A673 (cell line): ENCODE measurements at places on chromosomes 11 and 22. TPM values are rescaled to one million over a fixed set of nuclear protein-coding genes. Genes with fewer than 3 reads are reported as not detected.

- no peak for DNase-seq
- H3K4me1 ChIP-seq = no peaks in the 10 kb centered on the region
- H3K27ac ChIP-seq = no peak overlapping the region
- no peaks in the 10 kb centered on the region for H3K27me3 ChIP-seq
These were observed 85.8 kb downstream of the RELT start for GRCh38 chr11:73461964-73462363.

DNA sequence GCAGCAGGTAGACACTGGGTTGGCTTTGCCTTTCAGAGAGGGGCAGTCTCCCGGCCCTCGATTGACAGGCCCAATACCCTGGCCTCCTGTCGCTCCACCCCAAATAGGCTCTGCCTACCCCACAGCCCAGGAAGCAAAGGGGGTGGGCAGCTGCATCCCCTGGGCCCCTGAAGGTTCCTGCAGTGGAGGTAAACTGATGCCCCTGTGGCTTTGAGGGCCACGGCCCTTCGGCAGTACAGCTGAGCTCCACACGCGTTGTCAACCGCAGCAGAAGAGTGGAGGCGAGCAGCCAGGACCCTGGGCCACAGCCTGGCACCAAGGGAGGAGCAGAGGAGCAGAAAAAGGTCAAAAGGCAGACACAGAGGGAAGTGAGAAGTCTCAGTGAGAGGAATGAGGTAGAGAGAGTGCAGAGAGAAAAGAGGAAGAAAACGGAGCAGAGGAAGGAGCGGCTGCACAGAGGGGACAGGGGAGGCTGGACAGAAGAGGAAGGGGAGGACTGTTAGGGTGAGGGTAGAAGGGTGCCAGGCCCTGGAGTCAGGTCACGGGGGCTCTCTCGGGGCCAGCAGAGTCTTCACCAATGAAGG lies 64.0 kb downstream of the SLC22A12 start:
- no peaks in the 10 kb centered on the region for H3K36me3 ChIP-seq
- no peak for DNase-seq
- no peak overlapping the region for H3K4me3 ChIP-seq
- peaks cover 5% of the 10 kb centered on the region for H3K4me1 ChIP-seq
- H3K27me3 ChIP-seq = no peaks in the 10 kb centered on the region
- H3K27ac ChIP-seq = no peak overlapping the region

CALCA gene
- total RNA-seq = 1.0 and 2.2 TPM in 2 replicates

- DNase-seq = no peak
- no peak overlapping the region for H3K4me3 ChIP-seq
- H3K36me3 ChIP-seq = peaks cover 66% of the 10 kb centered on the region
- H3K4me1 ChIP-seq = peaks cover 2% of the 10 kb centered on the region
- H3K27me3 ChIP-seq = no peaks in the 10 kb centered on the region
- H3K27ac ChIP-seq = no peak overlapping the region
These were observed 12.0 kb downstream of the PLCB3 start for GRCh38 chr11:64263021-64263946.

OTUB1 gene
- 136 and 140 TPM in 2 replicates for total RNA-seq

PVALB gene
- not detected in 2 replicates for total RNA-seq

- H3K36me3 ChIP-seq = no peaks in the 10 kb centered on the region
- H3K27me3 ChIP-seq = no peaks in the 10 kb centered on the region
- H3K4me1 ChIP-seq = peaks cover 14% of the 10 kb centered on the region
- H3K27ac ChIP-seq = no peak overlapping the region
- H3K4me3 ChIP-seq = no peak overlapping the region
These were observed 88.1 kb downstream of the TP53I11 start for GRCh38 chr11:44862558-44863101.

TRIM21 gene
- 5.0 and 5.5 TPM in 2 replicates for total RNA-seq

PKDREJ gene
- total RNA-seq = not detected in 2 replicates

DNA sequence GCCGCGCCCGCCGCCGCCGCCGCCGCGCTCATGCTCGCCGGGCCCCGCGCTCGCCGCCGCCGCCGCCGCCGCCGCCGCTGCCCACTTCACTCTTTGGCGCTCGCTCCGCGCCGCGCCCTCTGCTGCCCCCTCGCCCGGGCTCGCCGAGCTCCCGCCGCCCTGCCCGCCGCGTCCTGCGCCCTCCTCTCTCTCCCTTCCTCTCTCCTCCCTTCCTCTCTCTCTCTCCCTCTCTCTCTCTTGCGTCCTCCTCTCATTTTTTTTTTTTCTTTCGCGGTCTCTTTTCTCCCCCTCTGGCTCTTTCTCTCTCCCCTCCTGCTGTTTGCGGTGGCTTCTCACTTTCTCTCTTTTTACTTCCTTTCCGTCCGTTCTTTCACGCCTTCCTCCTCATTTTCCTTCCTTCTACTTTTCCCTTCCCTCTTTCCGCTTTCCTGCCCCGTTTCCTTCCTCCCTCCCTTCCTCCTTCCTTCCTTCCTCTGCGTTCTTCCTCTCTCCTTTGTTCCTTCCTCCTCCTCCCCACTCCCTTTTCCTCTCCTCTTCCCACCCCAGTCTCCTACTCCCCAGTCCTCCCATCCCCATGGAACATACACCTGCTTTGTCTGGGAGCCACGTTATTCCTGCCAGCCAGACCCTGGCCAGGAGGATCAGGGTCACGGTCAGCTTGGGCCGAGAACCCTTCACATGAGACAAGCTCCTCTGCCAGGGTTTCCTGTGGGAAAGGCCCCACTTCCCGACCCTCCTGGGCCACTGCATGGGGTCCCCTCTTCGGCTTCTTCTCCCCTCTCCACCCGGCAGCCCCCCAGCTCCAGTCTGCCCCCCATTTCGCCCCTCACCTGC lies 19.3 kb upstream of the SHISAL1 start:
- H3K4me3 ChIP-seq = peak overlapping the region; percentile 39
- H3K27ac ChIP-seq = no peak overlapping the region
- H3K4me1 ChIP-seq = no peaks in the 10 kb centered on the region
- no peaks in the 10 kb centered on the region for H3K36me3 ChIP-seq
- H3K27me3 ChIP-seq = peaks cover 32% of the 10 kb centered on the region
- DNase-seq = no peak

DNA sequence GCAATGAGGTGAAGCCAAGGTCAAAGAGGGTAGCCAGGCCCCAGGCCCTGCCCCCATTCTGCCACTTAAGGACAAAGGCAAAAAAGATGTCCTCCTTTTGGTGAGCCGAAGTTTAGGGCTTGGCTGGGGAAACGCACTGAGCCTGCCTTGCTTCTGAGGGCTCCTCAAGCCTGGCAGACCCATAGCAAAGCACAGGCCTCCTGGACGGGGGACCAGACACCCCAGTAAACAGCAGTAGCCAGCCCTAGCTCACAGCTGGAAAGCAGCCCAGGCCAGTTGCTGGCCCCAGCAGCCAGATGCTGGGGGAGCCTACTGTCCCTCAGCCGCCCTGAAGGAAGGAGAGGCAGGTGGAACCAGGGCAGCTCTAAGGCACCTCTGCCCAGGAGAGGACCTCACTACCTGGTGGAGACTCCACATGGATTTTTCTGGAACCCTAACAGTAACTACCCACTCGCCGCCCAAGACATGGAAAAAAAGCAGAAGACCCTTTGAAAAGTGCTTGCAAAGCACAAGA lies 3.8 kb upstream of the PYGM start:
- H3K27me3 ChIP-seq = no peaks in the 10 kb centered on the region
- DNase-seq = no peak
- peaks cover 62% of the 10 kb centered on the region for H3K36me3 ChIP-seq
- H3K4me1 ChIP-seq = peaks cover 37% of the 10 kb centered on the region
- no peak overlapping the region for H3K4me3 ChIP-seq

DNA sequence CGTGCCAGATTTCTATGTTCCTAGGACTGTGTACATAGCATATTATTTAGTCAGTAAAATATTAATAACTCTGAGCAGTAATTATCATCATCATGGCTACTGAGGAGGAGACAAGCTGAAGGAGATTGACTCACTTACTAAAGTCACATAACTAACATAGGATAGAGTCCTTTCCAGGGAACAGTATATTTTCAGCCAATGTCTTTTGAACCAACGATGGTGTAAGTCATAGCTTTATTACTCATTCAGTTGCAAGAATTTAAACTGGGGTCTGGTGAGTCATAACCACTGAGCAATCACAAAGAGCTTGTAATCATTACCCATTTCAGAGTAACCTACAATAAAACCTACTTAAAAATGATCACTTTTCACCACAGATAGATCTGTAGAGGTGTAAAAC lies 1564.8 kb upstream of the TENM4 start:
- peaks cover 10% of the 10 kb centered on the region for H3K4me1 ChIP-seq
- DNase-seq = peak; percentile 66
- no peaks in the 10 kb centered on the region for H3K27me3 ChIP-seq
- no peaks in the 10 kb centered on the region for H3K36me3 ChIP-seq
- no peak overlapping the region for H3K4me3 ChIP-seq
- no peak overlapping the region for H3K27ac ChIP-seq

SPDYC gene
- total RNA-seq = not detected in 2 replicates

TEX12 gene
- 0.26 and 0.41 TPM in 2 replicates for total RNA-seq

XNDC1N gene
- 15.8 and 16.8 TPM in 2 replicates for total RNA-seq

DNA sequence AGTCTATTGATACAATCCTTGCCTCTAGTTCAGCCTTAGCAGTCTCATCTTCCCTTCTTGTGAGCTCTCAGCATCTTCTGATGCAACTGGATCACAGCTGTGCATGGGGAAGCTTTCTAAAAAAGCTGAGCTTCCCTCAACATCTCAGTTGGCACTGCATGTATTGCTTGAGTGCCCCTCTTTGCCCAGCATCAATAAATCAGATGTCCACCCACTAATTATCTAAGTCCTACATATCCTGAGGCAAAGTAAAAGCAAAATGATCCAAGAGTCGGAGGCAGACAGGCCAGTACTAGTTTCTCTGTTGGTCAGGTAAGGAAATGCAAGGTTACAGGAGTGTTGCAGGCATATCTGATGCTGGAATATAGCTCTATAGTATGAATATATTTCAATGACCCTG lies 334.5 kb upstream of the NCAM1 start:
- H3K4me3 ChIP-seq = no peak overlapping the region
- H3K27me3 ChIP-seq = no peaks in the 10 kb centered on the region
- H3K27ac ChIP-seq = no peak overlapping the region
- DNase-seq = no peak
- peaks cover 8% of the 10 kb centered on the region for H3K4me1 ChIP-seq

DNA sequence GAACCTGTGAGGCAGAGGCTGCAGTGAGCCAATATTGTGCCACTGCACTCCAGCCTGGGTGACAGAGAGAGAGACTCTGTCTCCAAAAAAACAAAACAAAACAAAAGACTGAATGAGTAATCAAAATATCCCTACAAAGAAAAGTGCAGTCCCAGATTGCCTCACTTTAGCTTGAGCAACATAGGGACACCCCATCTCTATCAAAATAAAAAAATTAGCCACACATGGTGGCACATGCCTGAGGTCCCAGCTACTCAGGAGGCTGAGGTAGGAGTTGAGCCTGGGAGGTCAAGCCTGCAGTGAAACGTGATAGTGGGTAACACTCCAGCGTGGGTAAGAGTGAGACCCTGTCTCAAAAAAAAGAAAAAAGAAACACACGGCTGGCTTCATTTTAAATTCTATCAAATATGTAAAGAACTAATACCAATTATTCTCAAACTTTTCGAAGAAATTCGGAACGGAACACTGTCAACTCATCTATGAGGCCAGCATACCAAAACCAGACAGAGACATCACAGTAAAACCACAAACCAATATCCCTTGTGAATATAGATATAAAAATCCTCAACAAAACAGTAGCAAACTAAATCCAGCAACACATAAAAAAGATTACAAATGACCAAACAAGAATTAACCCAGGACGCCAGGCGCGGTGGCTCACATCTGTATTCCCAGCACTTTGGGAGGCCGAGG lies 12.9 kb downstream of the CHEK2 start:
- H3K4me1 ChIP-seq = no peaks in the 10 kb centered on the region
- DNase-seq = no peak
- H3K36me3 ChIP-seq = peaks cover 51% of the 10 kb centered on the region
- no peaks in the 10 kb centered on the region for H3K27me3 ChIP-seq
- no peak overlapping the region for H3K4me3 ChIP-seq

ZNF280B gene
- 7.7 and 7.8 TPM in 2 replicates for total RNA-seq

DNA sequence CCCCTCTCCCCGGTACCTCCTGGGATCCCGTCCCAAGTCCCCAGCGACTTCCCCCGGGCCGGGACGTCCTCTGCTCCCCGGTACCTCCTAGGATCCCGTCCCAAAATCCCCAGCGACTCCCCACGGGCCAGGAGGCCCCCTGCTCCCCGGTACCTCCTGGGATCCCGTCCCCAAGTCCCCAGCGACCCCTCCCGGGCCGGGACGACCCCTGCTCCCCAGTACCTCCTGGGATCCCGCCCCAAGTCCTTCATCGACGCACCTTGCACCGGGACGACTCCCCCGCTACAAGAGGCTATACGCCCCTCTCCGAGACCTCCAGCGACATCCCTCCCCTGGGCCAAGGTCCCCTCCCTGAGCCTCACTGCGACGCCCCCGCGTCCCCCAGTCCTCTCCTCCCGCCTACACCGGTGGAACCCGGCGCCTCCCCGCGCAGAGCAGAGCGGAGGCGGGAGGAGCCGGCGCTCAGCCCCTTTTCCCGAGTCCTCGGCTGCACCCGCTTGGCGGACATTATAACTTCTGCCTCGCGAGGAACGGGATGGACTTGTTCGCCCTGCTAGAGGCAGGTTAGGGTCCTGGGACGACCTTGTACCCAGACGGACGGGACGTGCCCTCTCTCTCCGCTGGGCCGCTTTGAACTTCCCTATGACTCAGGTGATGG lies 912 bp downstream of the KREMEN1 start:
- H3K27me3 ChIP-seq = no peaks in the 10 kb centered on the region
- DNase-seq = peak; percentile 49
- H3K4me3 ChIP-seq = peak overlapping the region; percentile 71
- H3K27ac ChIP-seq = no peak overlapping the region
- H3K36me3 ChIP-seq = no peaks in the 10 kb centered on the region

DNA sequence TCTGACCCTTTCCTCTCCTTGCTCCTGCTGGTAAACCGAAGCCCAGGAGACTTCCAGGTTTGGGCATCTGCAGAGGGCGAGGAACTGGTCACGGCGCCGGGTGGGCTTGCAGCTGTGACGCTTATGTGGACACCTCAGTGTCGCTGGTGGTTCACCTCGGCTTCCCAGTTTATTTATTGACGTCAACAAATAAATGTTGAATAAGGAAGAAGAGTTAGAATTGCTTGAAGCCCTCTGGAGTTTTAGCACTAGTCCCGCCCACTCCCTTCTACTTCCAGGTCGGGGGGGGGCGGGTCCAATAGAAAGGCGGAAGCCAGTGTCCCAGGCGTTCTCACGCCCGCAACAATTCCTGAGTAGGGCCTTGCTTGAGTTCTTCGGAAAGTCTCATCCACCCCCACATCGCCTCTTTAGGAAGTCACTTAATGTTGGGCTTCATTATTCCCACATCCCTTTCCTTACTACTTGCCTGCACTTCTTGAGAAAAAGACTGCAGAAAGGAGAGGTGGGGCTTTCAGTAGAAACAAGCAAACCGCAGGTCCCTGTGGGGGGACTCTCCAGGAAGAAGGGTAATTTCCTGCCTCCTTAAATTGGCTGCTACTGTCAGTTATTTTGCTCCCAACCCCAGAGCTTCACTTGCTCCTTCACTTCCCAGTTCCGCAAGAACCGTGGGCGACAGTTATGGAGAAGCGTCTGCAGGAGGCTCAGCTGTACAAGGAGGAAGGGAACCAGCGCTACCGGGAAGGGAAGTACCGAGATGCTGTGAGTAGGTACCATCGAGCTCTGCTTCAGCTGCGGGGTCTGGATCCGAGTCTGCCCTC lies at the start of gene TTC9C:
Gene TTC9C, plus strand, starts transcription at position 316 of the 818 bp plus-strand sequence. Its CDS starts 363 bp downstream, at position 679.
- peaks cover 25% of the 10 kb centered on the region for H3K36me3 ChIP-seq
- peak within 1 kb of the TSS; percentile 98 for H3K27ac ChIP-seq
- peak within 1 kb of the TSS; percentile 86 for H3K4me3 ChIP-seq
- peaks cover 11% of the 10 kb centered on the region for H3K4me1 ChIP-seq

CD3D gene
- not detected in 2 replicates for total RNA-seq

HSPB2 gene
- not detected in 2 replicates for total RNA-seq

- DNase-seq = no peak
- no peaks in the 10 kb centered on the region for H3K36me3 ChIP-seq
- no peak overlapping the region for H3K4me3 ChIP-seq
- no peaks in the 10 kb centered on the region for H3K4me1 ChIP-seq
- no peaks in the 10 kb centered on the region for H3K27me3 ChIP-seq
These were observed 353.9 kb upstream of the TENM4 start for GRCh38 chr11:79794484-79795393.

- no peaks in the 10 kb centered on the region for H3K36me3 ChIP-seq
- no peaks in the 10 kb centered on the region for H3K27me3 ChIP-seq
- H3K4me3 ChIP-seq = no peak overlapping the region
- DNase-seq = no peak
These were observed 5.7 kb upstream of the KRTAP5-6 start for GRCh38 chr11:1691026-1691877.
